ENCODE measurements at places on chromosomes 6 and 20.

DNA sequence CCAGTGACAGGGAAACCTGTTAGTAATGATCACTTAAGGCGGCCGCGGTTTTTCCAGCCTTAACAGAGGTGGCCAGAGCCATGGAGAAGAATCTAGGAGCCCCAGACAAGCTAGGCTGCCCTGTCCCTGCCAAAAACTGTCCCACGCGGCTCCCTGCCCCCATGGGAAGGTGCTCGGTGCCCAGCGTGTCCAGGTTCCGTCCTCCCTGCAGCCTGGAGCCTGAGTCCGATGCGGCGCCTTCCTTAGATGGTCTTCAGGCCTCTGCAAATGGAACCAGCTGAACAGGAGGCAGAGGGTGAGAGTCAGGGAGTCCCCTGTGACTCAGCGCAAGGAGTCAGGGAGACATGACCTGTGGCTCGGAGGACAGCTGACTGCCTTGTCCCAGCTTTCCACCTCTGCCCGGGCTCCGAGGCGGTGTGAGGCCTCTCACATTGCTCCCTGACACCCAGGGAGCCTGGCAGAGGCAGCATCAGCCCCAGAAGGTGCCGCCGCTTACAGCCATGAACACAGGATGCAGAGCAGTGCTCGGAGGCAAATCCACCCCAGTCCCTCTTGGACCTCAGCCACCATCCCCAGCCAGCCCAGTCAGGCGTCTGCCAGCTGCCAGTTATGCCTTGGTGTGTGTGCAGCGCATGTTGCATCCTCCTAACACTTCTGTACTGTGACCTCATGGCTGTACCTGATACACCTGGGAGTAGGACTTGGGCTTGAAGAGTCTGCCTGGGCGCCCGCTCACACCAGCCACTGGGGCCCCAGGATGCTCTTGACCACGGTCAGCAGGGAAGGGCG lies 377.7 kb downstream of the CDH4 start:
- DNase-seq, result no peak

DNA sequence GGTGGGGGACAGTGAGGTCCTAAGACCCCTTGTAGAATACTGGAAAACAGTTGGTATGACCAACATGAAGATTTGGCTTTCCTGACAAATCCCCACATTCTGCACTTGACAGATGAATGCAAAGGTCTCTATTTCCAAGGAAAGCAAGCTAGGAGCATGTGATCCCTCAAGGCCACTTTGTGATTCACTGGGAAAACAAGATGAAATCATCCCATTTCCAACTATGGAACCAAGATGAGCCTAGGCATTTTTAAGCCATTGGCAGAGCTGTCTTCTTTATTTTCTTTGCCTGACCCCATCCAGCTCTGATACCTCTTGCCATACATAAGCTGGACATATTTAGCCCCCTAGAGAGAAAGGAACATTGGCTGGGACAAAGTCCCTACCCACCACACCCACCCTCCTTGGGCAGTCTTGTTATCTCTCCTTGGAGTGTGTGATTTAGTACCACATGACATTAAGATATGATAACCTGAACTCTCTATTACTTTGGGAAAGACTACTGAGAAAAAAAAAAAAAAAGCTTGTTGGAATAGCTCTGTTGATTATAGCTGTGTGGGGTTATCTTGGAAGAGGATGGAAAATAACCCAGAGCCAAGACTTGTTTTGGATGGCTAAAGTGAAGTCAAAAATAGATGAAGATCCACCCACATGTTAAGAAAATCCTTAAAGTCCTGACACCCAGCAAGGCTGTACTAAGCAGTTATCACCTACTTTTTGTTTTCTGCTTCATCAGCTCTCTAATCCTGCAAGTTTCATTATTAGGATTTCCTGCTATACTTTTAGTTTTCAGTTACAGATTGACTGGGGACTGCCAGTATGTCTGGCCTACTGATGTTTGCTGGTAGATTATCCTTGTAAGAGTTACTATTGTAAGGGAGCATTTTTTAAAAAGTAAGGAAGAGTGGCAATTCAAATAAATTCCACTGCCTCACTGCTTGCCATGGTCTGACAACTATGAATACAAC lies 90.1 kb upstream of the PREP start:
- no peak for DNase-seq

GRCh38 chr20:35264755-35265154 lies 13.2 kb downstream of the MMP24OS start:
- no peak for DNase-seq

DNA sequence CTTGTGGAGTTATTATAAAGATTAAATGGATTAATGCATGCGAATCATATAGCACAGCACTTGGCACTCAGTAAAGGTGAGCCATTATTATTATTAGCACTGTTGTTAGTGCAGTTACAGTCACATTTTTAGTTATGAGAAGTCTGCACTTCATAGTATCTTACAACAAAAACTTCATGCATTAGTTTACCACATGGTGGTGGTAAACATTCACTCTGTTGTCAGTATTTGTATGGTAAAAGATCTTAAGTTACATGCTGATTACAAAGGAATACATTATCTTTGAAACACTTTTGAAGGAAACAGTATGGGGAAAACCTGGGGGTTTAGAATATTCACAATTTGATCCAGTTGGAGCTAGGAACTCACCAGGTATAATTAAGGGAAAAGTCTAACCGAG lies 20.8 kb downstream of the TMEM14A start:
- no peak for DNase-seq

GRCh38 chr6:117264692-117265409 lies 507 bp upstream of the VGLL2 start:
- DNase-seq, result no peak

DNA sequence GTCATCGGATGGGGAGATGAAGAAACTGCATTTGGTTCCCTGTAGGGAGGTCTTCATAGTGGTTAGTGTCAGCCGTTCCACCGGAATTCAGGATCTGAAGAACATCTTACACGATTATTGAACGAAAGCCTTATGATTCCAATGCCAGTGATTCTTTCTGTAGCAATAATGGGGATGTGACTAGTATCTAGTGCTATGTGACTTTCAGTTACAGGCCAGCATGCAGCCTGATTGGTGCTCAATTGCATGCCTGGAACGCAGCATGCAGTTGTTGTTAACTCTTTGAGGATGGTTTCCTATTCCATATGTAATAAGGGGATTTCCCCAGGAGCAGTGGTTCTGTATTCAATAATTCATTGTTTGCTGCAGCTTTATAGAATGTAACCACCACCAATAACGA lies 71.6 kb upstream of the SLC22A1 start:
- DNase-seq, result no peak

- no peak for DNase-seq
Measured at GRCh38 chr20:48266571-48266970, 481.3 kb upstream of the SULF2 start.

GRCh38 chr20:63050406-63050805 lies 43.6 kb upstream of the BHLHE23 start:
- DNase-seq, result no peak

- no peak for DNase-seq
Measured at GRCh38 chr6:163198396-163198795, 216.1 kb upstream of the QKI start.

GRCh38 chr6:142757852-142758628 lies 186.9 kb downstream of the HIVEP2 start:
- DNase-seq, result no peak

DNA sequence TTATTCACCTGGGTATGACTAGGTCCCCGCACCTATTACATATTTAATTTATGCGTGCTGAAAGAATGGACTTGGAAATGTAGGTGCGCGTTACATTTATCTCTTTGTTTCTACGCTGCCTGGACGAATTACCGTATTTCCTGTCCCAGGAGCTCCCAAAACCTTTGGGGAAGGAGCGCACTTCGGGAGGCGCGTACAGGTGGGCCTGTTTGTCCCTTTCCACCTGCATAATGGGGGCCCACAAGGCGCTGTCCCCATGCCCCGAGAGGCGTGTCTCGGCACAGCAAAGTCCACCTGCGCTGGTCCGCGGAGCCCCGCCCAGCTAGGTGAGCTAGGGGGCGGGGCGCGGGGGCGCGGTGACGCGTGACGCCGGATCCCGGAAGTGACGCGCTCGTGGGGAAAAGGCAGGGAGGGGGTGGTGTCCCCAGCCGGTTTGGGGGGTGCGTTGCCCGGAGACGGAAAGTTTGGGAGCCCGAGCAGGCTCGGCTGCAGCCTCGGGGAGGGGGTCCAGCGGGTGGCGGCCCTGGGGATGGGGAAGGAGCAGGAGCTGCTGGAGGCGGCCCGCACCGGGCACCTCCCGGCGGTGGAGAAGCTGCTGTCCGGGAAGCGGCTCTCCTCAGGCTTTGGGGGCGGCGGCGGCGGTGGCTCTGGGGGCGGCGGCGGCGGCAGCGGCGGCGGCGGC lies at the start of gene ANKS1A:
TSS of gene ANKS1A (plus strand) at position 382 of the 682 bp plus-strand sequence. CDS start at position 530, 148 bp downstream.
- peak; percentile 68 for DNase-seq

DNA sequence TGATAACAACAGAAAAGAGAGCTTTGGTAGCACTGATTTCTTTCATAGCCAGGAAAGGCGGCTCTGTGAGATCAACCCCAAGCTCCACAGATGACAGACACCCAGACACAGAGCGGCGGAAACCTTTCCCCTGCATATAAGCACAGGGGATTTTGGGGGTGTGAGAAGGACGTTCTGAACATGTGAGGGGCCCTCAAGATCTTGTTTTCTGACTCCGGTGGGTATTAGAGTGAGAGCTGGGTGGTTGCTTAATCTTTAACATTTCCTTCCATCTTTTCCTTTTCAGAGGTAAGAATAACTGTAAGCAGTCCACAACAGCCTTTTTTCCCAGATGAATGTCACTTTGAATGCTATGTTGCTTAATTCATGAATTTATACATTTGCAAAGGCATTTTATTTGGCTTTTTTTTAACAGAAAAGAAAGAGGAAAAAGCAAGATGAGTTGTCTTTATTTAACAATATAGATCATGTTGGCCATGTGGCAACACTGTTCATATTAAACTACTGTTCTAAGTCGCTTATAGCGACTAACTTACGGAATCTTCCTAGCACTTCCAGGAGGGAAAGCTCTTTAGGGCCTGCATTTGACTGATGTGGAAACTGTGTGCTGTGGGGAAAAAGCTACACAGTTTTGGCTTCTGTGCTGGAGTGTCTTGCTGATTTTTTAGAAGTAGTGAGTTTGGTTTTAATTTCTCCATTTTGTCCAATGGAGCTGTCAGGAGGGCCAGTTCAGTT lies 80.5 kb upstream of the NAA20 start:
- DNase-seq, result no peak

GRCh38 chr6:20876561-20876960 lies 342.3 kb downstream of the CDKAL1 start:
- no peak for DNase-seq

DNA sequence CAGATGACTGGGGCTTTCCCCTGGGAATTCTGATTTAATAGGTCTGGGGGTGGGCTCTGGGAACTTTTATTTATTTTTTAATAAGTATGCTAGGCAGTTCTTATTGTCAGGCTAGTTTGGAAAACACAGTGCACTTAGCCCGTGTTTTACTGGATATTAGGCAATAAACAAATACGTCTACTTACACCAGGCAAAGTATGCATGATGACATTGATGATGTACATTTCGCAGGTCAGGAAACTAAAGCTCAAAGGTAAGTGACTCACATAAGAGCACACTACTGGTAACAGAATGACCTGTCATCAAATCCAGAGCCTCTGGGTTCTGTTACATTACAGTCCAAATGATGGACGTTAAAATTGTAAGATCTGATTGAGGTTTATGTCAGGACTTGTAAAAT lies 144.4 kb upstream of the EXOC2 start:
- no peak for DNase-seq

GRCh38 chr20:11702721-11703518 lies 214.8 kb upstream of the BTBD3 start:
- no peak for DNase-seq
